ENCODE measurements at places on chromosomes 13 and 19.

DNA sequence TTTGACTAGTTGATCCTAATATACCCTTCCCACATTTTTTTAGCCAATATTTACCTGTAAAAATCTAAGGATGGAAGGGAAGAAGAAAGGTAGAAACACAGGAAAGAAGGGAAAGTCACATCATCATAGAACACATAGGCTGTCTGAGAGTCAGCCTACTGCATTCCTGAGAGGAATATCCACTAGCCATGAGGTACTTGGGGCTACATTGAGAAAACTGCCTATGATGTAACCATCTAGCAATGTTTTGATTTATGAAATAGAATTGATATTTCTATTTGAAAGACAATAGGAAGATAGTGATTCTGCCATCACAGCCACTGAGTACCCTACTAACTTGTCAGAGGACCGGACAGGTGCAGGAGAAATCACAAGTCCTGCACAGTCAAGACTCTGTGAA lies 873.8 kb downstream of the GPC5 start:
- DNase-seq: no peak

- DNase-seq: no peak
These were observed 35.0 kb downstream of the EFNB2 start for GRCh38 chr13:106500445-106500844.

- DNase-seq: no peak
These were observed 419 bp downstream of the KDM4B start for GRCh38 chr19:4969292-4969771.

GRCh38 chr19:4831304-4831978 lies at the start of gene TICAM1:
TSS of gene TICAM1 (minus strand) at chr19:4831712. CDS start at chr19:4818377, 13,335 bp downstream.
- DNase-seq: peak; percentile 69

DNA sequence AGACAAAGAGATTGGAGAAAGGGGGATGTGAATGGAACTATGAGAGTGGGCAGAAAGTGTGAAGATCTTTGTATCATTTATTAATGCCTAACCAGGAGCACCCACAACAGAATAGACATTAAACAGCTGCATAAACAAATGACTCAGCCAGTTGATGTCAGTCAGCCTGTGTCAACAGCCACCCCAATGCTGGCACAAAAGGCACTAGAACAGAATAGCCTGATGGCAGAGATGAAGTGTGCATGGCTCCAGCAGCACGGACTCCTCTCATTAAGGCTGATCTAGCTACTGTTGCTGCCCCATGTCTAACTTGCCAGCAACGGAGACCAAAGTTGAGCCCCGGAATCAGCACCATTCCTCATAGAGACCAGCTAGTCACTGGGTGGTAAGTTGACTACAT lies 7.8 kb downstream of the CPB2 start:
- no peak for DNase-seq

GRCh38 chr13:73757481-73758233 lies 376.5 kb downstream of the KLF12 start:
- DNase-seq: no peak

GRCh38 chr19:35115177-35115951 lies at the start of gene FXYD3:
TSS of gene FXYD3 (plus strand) at chr19:35115823. CDS start at chr19:35119377, 3,554 bp downstream.
- DNase-seq: peak; percentile 63

- no peak for DNase-seq
These were observed 412.4 kb downstream of the PCDH17 start for GRCh38 chr13:58043971-58044370.

DNA sequence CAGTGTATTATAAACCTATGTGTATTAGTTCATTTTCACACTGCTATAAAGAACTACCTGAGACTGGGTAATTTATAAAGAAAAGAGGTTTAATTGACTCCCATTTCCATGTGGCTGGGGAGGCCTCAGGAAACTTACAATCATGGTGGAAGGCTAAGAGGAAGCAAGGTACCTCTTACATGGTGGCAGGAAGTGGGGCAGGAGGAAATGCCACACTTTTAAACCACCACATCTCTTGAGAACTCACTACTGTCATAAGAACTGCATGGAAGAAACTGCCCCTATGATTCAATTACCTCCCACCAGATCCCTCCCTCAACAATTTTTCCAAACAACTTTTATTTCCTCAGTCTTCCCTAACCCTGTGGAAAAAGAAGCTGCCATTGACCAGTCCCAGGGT lies 14.5 kb upstream of the TPP2 start:
- DNase-seq: no peak

DNA sequence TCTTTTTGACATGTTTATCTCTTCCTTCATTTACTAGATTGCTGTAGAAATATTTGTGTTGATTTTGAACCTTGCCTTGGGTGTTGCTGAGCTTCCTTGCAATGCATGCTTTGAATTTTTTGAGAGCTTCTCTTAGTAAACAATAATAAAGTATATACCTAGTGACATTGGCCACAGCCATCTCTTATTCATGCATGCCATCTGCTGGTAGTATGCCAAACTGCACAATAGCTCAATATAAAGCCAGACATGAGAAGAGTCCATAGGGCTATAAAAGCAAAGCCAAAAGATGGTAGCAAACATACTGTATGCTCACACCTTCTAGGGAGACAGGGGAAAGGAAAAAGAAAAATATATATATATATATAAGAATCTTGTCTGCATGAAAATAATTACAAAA lies 18.9 kb upstream of the ZSCAN5A start:
- DNase-seq: peak; percentile 54

GRCh38 chr19:18097993-18098890 lies 664 bp downstream of the MAST3 start:
- DNase-seq: no peak

DNA sequence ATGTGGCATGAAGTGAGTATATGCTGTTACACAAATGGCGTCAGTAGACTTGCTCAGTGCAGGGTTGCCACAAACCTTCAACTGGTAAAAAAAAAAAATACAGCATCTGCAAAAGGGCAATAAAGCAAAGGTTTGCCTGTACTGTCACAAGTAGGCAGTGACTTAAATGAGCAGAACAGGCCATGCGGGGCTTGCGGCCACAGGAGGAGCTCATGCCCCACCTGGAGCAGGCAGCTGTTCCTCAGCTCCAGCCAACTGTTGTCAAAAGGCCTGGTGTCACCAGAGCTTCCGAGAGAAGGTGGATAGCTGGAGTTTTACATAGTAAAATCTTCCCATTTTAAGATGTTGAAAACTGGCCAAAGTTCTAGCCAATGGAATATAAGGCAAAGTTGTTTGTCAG lies 7.7 kb downstream of the ATP7B start:
- no peak for DNase-seq

DNA sequence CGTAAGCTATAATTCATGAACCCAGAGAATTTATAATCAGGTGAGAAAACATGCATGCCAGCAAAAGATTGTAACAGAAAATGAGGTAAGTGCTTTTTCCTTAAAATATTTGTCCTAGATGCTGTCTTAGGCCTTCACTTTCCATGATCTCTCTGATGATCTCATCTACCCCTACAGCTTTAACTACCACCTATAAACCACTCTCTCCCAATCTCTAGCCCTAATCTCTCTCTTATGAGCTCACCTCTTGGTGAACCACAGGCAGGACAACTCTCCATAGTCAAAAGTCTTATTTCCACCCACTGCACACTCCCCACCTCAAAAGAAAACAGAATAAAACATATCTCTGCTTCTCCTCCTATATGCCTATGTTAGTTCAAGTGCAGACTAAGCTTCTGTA lies 137.1 kb downstream of the SLC7A1 start:
- DNase-seq: no peak

DNA sequence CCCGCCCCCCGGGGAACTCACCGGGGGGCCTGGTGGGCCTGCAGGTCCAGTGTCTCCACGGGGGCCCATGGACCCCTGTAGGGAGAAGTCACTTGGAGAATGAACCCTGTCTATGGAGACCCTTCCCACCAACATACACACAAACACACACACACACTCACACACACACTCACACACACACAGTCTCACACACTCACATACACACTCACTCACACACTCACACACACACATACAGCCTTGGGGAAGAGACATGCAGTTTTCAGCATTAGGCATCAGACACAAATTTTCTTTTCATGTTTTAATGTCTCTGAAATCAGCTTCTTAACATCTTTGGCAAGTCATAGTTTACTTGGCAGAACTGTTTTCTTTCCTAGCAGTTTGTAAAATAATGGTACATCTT lies 31.0 kb upstream of the OLFM2 start:
- no peak for DNase-seq

DNA sequence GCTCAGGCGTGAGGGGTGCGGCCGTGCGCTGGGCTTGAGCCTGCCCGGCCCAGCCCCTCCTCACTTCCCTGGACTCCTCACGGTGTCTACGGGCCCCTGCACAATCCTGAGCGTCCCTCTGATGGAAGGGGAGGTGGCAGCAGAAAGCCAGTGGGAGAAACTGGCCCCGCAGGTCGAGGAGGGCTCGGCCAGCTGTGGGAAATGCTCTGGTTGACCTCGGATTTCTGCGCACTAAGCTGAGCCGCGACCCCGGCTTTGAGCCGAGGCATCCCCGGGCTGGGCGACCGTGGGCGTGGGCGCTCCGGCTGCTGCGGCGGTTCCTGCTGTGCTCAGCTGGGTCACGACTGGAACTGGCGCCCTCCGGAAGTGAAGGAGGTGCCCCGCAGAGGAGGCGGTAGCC lies 70.1 kb downstream of the ZNF208 start:
- no peak for DNase-seq

DNA sequence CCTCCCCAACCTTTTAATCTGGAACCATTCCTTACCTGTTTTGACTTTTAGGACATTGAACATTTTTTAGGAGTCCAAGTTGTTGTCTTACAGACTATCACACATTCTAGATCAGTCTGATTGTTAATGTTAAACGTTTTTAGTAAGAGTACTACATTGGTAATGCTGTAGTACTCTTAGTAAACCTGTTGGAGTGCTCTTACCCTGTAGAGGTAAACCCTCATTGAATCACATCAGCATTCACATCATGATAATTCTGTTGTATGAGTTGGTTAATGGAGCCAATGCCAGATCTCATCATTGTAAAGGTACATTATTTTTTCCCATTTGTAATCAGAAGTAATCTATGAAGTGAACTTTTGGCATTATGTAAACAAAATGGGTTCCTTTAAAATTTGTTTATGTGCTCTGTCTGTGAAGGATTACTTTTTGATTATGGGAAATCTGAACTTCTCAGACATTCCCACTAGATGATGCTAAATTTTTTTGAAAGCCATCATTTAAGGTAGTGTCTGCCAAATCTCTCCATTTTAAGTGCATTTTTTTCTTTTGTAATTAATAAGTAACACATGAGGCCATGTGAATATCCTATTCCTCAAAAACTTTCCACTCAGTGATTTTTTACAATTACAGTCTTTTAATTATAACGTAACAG lies 55.2 kb downstream of the VWA8 start:
- DNase-seq: peak; percentile 55

GRCh38 chr19:49145573-49146407 lies 9.4 kb downstream of the HRC start:
- peak; percentile 33 for DNase-seq

GRCh38 chr13:39185326-39185725 lies 147.1 kb downstream of the NHLRC3 start:
- DNase-seq: no peak

DNA sequence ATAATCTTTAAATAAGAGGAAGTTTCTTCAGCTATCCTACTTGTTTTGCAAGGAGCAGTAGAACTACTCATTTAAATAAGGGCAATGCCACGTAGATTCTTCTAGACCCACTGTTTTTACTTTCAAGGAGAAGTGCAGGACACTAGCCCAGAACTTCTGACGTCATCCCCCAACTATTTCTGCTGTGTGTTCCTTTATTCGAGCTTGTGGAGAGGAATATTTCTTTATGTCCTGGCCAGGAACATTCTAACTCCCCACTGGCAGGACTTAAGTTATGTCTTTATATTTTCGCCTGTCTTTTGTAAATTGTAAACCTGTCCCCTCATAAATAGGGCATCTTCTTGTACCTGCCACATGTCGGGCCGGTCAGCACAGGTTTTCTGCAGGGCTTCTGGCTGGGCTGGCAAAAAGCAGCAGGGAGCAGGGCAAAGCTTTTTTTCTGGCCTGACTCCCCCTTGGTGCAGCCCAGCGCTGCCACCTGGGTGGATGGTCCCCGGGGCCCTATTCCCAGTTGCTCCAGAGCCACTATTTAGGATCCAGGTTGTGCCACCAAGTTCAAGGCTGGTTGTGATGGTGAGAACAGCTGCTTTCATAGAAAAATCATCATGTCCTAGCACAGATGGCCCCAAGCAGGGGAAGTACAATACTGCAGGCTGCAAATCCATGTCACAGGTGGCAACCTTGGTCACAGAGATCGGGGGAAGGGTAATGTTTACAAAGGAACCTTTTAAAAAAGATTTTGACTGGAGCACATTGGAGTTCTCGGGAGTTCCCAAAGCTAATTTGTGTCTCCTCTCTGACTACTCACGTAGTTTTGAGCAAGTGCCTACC lies 1.8 kb downstream of the MBNL2 start:
- DNase-seq: peak; percentile 53

DNA sequence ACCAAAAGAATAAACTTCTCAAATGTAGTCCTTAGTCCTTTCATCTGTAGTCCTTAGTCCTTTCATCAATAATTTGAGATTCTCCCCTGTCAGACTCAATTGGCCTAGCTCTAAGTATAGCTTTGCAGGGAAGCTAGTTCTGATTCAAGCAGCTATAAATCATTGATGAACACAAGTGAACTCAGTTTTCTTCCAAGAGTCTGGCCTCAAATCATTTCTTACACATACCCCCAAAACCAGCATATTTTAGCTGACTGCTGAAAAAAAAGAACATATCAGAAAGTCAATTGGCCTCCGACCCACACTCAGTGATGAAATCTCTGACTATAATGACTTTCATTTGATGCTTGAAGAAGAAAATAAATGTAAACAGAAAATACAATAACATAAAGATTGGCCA lies 64.9 kb downstream of the TNFSF11 start:
- no peak for DNase-seq

DNA sequence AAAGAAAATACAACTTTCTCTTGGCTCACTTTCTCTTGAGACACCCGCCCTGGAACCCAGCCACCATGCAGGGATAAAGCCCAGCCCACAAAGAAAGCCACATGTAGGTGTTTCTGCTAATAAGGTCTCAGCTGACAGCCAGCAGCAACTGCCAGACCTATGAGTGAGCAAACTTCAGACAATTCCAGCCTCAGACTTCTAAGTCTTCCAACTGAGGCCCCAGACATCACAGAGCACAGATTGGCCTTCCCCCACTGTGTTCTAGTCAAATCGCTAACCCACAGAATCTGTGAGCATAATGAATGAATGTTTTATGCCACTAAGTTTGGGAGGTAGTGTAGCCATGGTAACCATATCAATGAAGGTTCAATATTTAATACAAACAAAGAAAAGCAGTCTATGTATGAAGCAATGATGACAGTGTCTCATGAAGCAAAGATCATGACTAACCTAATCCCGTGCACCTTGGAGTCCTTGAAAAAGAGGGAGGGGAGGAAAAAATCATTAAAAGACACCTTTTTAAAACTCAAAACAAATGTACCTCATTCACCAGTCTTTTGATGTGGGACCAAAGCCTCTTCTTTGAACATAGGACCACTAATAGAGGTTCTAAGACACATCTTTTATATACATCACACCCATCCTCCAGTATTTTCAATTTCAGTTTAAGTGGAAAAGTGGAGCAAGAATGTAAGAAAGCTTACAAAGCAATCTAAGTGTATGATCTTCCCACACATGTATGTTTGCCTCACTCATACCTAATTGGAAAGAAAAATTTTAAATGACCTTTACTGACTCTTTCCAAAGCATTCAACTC lies 6.2 kb downstream of the MRPS31 start:
- no peak for DNase-seq

GRCh38 chr13:21045100-21045499 lies 16.3 kb downstream of the LATS2 start:
- DNase-seq: no peak
